ENCODE measurements at places on chromosomes 1 and 21. TPM values are rescaled to one million over a fixed set of nuclear protein-coding genes. Genes with fewer than 3 reads are reported as not detected.

The IGSF9 gene
- total RNA-seq = not detected

The ATP1A4 gene
- not detected for total RNA-seq

DNA sequence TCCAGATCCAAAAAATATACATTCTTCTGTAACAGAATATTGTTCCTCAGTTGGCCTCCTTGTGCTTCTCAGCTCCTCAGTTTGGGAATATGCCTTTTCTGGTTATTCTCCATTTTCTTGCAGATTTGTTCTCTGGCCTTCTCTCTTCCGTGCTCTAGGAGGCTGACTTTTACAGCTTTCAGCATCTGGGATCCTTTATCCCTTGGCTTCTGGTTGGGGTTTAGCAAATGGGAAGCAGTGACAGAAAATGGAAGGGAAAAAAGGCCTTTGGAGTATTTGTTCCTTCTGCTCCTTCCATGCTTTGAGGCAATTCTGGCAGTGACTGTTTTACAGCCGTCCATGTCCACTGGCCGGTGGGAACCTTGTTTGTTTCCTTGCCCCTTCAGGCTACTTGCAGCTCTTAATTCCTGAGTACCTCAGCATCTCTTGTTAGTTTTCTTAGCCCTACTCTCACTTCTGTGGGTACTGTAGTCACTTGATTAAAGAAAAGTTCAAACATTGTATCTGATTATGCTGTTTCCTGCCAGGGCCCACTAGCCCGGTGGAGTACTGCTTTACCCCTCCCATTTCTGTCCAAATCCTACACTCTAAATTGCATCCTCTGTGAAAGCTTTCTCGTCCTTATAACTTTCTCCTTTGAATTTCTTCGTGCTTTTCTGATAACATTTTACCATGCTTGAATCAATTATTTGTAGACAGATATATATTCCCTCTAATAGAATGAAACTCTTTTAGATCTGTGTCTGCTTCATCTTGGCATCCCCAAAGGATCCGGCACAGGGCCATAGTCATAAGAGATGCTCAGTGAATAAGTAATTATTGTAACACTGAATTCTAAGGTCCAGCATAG lies 118.2 kb downstream of the OSBPL9 start:
- no peak for DNase-seq

DNA sequence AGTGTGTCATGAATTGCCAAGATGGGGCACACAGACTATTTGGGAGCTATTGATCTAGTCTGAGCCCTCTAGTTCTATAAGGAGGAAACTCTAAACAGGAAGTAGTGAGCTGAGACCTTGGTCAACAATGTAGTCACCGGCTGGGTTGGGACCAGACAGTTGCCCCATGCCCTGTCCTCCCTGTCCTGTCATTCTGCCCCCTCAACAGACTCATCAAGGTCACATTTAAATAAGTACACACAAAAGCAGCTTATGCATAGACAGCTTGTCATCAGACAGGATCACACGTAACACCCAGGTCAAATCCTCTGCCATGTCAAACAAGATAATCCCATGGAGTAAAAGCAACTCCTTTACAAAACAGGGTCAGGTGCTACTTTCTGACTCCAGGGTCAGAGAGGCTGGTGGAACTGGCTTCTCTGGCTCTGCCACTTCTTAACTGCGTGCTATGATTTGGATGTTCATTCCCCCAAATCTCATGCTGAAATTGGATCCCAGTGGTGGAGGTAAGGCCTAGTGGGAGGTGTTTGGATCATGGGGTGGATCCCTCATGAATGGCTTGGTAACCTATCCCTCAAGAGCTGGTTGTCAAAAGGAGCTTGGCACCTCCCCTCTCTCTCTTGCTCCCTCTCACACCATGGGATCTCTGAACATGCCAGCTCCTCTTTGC lies 128.9 kb downstream of the HIVEP3 start:
- no peak for DNase-seq

DNA sequence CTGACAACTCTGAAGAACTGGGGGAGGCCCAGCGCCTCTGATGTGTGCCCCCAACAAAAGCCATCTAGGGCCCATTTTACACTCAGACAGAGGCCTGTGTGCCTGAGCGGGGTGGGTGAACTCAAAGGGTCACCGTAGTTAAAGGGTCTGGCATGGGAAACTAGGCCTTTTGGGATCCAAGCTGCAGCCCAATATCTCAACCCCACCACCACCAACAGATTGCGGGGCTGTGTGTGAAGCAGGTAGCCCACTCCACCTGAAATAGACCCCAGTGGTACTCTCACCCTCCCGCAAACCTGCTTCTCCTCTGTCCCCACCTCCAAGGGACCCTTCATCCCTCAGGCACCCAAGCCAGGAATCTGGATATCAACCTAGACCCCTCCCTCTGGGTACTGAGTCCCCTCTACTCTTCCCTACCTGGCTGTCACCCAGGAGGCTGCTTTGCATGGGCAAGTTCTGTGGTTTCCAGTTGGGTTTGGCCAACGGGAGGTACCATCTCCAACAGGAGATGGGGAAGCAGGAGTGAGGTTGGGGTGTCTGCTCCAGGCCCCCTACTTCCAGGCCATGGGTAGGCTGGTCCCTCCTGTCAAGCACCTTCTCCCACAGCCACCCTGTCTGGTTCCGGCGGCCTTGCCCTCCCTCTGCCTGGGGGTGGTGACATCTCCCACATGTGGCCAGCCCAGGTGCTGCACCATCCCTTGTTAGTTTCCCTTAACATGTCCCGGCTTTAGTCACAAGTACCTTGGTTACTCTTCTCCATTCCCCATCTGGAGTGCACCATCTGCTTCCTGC lies 35.2 kb upstream of the LRP8 start:
- DNase-seq = no peak

GRCh38 chr1:45493116-45493697 lies 2.2 kb upstream of the TESK2 start:
- DNase-seq = peak; percentile 51

The ATF3 gene
- total RNA-seq = 5.5 TPM

- DNase-seq = no peak
These were observed 114.5 kb downstream of the OMA1 start for GRCh38 chr1:58431901-58432620.

DNA sequence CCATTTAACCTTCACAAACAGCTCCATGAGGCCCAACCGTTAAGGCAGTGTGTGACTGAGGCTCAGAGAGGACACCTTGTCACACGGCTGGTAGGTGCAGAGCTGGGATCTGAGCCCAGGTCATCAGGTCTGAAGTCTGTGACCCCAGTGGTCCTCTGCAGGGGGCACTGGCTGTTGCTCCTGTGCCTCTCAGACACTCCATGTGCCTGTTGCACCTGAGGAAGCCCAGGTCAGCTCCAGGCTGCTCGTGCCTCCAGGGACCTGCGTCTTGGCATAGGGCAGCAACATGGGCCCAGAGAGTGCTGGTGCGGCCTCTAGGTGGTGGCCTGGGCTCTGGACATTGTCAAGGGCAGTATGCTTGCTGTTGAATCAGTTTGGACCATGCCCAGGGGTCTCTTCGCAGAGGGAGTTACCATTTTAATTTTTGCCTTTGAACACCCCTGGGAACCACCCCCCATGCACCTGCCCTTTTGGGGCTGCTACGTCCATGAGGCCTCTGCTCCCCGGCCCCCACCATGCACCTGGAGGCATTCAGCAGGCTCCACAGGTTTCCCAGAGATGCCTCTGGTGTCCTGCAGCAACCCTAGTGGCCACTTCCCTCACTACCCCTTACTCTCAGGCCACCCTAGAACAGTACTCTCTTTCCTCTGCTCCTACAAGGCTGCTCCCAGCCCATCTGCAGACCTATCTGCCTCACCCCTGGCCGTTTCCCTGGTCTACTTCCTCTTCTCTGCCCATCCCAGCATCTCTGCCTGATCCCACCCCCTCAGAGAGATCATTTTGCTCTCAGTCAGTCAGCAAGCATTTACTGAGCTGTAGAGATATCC lies 25.2 kb upstream of the EPS8L3 start:
- no peak for DNase-seq

- peak; percentile 60 for DNase-seq
These were observed 20.4 kb downstream of the SLC16A1 start for GRCh38 chr1:112935461-112936111.

The ADCY10 gene
- total RNA-seq = 0.22 TPM
